ENCODE measurements at places on chromosomes 6 and 20.

- no peak for DNase-seq
These were observed 198.7 kb downstream of the TFAP2C start for GRCh38 chr20:56827763-56828162.

GRCh38 chr6:114407426-114408035 lies 64.7 kb upstream of the HS3ST5 start:
- DNase-seq, result no peak

DNA sequence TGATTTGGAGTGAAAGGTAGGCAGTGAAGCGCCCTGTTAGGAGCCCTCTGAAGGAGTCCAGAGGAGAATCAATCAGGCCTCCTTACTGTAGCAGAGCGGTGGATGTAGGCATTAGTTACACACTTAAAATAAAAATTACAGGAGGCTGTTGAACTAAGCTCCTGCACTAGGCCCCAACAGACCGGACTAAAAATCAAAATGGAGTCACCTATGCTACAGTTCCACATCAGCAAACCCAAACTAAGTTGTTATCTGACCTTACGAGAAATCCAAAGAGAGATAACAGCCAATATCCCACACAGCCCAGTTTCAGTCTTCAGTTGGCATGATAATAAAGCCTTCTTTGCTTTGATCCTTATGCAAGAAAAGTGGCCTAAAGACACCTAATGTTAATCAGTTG lies 26.8 kb downstream of the SGK1 start:
- no peak for DNase-seq

- DNase-seq, result no peak
These were observed 715.1 kb downstream of the PTPRT start for GRCh38 chr20:42474646-42475045.

Measured in inflammatory macrophage treated with lipopolysaccharide for 4 hours (primary cell).